ENCODE measurements at places on chromosomes 7 and 10.

- DNase-seq: no peak
These were observed 39.4 kb upstream of the AGK start for GRCh38 chr7:141511676-141512396.

DNA sequence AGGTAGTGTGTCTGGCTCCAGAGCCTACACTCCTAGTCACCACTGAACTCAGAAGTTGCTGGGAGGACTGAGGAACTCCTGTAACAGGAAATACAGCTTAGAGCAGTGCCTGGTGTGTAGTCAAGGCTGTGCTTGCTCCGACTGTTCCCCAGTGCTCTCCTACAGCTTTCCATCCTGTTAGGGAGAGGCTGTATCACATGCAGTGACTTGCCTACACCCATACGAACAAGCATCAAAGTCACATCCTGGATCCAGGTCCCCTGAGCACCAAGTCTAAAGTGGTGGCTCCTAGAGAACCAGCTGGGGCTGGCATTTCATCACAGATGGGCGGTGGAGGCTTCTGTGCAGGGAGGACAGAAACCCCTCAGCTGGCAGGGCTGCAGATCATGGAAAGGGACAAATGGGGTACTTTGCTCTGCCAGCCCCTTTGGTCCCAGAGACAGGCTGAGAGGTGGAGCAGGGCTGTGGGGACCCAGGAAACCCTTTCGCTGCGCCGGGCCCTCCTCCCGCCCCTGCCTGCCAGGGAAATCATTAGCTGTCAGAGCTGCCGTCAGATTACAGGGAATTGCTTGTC is 7.7 kb downstream of the ASB10 start:
- no peak for DNase-seq

GRCh38 chr7:84637568-84638338 is 443.2 kb upstream of the SEMA3A start:
- DNase-seq: no peak

DNA sequence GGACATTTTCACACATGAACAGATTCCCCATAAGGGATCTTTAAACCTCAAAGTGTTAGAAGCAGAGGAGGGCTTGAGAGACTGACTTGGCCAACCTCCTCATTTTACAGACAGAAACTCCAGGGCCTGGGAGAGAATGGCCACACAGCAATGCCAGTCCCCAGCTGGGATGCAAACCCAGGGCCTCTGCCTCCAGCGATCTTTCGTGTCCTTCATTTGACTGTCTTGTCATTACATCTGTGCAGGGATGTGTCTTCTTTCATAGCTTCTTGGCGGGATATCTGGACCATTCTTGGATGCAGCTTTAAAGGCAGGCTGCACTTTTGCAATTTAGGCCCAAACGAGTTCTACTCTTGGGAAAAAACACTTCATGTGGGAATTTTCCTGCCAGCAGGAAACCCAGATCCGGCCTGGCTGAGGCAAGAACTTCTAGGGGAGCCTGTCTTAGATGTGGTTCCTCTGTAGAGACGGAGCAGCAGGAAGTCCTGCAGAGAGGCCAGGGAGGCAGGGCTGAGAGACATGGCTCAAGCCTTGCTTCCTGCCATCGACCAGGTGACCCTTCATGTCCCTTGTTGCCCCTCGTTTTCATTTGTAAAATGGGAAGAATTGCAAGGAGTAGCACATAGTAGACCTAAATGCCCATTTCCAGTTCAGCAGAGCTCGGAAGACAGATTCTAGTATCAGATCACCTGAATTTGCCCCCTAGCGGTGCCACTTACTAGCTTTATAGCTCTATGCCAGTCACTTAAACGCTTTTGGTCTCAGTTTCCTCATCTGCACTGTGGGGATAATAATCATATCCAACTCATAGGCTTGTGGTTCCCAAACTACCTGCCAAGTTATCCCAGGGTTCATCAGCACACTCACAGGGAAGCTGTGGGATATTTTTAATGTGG is 43.9 kb upstream of the SLC29A3 start:
- no peak for DNase-seq

GRCh38 chr10:84675060-84675459 is 346.7 kb downstream of the CCSER2 start:
- DNase-seq: no peak

DNA sequence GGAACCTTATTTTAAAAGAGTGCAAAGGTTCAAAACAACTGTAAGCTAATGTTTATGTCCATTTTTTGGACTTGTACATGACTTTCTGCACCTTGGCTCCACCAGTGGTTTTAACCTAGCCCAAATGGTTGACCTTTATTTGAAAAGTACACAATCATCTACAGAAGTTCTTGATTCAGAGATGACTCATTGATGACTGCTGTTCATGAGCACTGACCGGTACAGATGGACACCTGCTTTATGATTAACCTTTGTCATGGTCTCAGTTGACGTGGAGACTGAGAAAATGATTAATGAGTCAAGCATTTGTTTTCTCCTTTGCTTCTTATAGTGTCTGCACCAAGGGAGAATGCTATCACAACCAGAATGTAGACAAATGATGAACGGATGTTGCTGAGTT is 55.7 kb upstream of the PTER start:
- no peak for DNase-seq

- DNase-seq: no peak
These were observed 24.8 kb downstream of the OR9A2 start for GRCh38 chr7:143002106-143002505.

- DNase-seq: no peak
These were observed 152.9 kb upstream of the INHBA start for GRCh38 chr7:41855798-41856197.

DNA sequence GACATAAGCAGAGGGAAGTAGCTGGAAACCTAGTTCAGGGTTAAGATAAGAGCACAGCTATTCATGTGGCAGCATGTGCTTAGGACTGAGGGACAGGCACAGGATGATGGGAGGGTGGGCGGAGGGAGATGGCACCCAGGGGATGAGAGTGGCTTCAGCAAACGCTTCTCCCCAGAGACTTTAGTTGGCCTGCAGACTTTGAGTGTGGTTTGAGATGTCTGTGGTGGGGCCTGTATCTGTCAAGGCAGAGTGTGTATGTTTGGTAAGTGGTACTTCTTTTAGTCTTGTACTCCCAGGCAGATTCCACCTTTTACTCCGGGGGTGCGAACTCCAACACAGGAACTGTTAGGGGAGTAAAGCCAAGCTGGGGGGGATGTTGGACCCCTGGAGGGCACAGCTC is 88.9 kb downstream of the WDFY4 start:
- DNase-seq: no peak

- no peak for DNase-seq
These were observed 76.2 kb downstream of the PLCE1 start for GRCh38 chr10:94069884-94070283.

- DNase-seq: no peak
These were observed 2.2 kb upstream of the CDCA7L start for GRCh38 chr7:21947946-21948345.

DNA sequence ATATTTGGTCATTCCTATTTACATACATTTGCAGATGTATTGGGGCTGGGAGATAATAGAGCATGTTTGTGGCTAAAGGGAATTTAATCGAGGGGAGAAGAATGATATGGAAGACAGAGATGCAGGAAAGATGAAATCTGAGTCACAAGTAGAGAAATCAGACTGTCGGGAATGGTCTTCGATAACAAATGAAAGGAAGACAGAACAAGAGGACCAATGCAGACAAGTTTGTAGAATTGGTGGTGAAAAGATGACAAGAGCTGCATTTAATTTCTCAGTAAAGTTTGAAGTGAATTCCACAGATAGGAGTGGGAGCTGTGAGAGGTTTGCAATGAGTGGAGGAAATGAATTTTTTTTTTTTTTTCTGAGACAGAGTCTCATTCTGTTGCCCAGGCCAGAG is 60.0 kb downstream of the BRAF start:
- no peak for DNase-seq

GRCh38 chr7:3861941-3862340 is 560.9 kb downstream of the SDK1 start:
- DNase-seq: no peak

DNA sequence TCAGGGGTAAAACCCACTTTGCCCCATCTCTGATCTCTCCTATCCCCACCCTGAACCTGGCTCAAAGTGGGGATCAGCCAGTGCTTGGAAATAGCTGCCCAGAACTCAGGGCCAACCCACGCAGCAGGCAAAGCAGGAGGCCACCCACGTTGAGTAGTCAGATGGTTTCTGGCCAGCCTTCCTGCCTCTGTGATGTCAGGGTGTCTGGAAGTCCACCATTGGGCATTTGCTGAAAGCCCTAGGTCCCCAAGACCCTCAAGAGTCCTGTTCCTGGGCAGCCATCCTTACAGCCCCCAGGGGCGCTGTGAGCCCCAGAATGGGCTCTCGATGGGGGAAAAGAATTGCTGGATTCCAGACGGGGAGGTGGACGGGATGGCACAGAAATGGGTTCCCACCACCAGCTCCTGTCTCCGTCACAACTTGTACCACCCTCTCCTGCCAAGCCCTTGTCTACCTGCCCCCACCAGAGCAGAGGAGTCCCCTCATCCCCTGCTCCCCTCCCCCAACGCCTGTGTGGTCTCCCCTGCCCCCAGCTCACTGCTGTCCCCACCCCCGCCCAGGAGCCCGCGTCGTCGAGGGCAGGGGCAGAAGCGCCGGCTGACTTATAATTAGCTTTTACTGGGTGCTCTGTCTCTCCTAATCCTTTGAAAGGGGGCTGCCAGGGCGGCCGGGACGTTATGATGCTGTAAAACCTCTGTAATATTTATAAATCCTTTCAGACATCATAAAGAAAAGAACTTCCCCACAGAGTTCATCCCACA is 3.9 kb downstream of the MYL10 start:
- no peak for DNase-seq

- no peak for DNase-seq
These were observed 20.4 kb upstream of the KNDC1 start for GRCh38 chr10:133139551-133140065.

GRCh38 chr10:116005301-116005700 is 267.7 kb downstream of the GFRA1 start:
- DNase-seq: no peak

- no peak for DNase-seq
These were observed 55.7 kb downstream of the DDC start for GRCh38 chr7:50509459-50509858.

GRCh38 chr7:155310425-155311114 is 12.9 kb downstream of the INSIG1 start:
- DNase-seq: no peak

- no peak for DNase-seq
These were observed 66.9 kb upstream of the DOCK1 start for GRCh38 chr10:126838316-126838715.

GRCh38 chr7:16661924-16662323 is 15.9 kb downstream of the BZW2 start:
- no peak for DNase-seq

- DNase-seq: no peak
These were observed 243.0 kb upstream of the KLF6 start for GRCh38 chr10:4028027-4028471.

- DNase-seq: no peak
These were observed 370.8 kb downstream of the GRID1 start for GRCh38 chr10:85995791-85996190.

Data from stimulated activated CD8-positive, alpha-beta memory T cell treated with anti-CD3 and anti-CD28 coated beads, Interleukin-7, amount 100 ng/mL, for 1 hour (primary cell).